Stromal cell of bone marrow (primary cell): ENCODE measurements at places on chromosomes 5 and 9.

GRCh38 chr5:96741891-96742309 is 65.8 kb downstream of the ERAP1 start:
- DNase-seq = no peak

DNA sequence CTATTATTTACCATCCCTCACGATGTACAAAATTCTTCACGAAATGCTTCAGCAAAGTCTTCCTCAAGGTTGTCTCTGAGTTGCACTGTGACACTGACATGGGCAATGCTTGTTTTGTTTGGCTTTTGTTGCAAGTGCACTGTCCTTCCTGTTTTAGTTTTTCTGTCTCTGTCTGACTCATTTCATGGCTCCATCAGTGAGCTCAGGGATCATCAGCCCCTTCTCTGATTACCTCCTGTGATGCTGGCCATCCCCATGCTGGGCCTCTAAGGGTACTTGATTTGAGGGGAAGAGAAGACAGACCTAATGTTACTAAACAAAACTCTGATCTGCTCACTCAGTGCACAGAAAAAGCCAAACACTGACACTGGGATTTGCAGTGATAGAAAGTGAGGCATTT is 37.6 kb upstream of the STX17 start:
- no peak for DNase-seq

- no peak for DNase-seq
Observed at GRCh38 chr5:10069637-10070313, 179.9 kb downstream of the ATPSCKMT start.

- no peak for DNase-seq
Observed at GRCh38 chr5:55421074-55421529, 113.3 kb downstream of the MTREX start.

GRCh38 chr5:179455320-179455719 is 95.0 kb upstream of the RUFY1 start:
- DNase-seq = no peak

DNA sequence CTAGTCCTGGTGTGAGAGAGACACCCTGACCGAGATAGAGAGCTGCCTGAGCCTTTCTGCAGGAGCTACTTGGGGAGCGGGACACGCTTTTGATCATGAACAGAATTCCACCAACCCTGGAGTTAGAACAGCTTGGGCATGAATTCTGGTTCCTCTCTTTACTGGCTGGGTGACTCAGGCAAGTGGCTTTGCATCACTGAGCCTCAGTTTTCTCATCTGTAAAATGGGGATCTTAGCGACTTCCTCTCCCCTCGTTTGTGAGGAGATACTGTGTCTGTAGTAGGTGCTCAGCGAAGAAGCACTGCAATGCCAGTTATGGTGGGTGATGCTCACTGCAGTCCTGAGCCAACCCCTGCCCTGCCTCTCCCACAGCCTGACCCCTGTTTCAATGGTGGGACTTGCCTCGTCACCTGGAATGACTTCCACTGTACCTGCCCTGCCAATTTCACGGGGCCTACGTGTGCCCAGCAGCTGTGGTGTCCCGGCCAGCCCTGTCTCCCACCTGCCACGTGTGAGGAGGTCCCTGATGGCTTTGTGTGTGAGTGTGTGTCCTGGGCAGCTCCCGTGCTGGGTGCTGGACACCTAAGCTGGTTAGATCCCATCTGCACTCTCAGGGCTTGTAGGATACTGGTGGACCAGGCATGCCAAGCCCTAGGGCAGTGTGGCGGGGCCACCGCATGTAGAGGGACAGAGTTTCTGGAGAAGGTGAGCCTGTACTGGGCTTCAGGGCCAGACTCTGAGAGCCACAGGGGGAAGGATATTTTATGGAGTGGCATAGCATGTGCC is 16.0 kb downstream of the CRB2 start:
- no peak for DNase-seq
